ENCODE measurements at places on chromosomes 1 and 21.

- peak; percentile 55 for DNase-seq
These were observed 36.1 kb downstream of the PEX14 start for GRCh38 chr1:10510520-10511493.

GRCh38 chr1:231776010-231776756 is 149.6 kb downstream of the DISC1 start:
- no peak for DNase-seq

GRCh38 chr1:32741413-32742198 is 39.0 kb upstream of the SYNC start:
- DNase-seq, result no peak

- no peak for DNase-seq
These were observed 83.6 kb downstream of the SGIP1 start for GRCh38 chr1:66617362-66618184.

DNA sequence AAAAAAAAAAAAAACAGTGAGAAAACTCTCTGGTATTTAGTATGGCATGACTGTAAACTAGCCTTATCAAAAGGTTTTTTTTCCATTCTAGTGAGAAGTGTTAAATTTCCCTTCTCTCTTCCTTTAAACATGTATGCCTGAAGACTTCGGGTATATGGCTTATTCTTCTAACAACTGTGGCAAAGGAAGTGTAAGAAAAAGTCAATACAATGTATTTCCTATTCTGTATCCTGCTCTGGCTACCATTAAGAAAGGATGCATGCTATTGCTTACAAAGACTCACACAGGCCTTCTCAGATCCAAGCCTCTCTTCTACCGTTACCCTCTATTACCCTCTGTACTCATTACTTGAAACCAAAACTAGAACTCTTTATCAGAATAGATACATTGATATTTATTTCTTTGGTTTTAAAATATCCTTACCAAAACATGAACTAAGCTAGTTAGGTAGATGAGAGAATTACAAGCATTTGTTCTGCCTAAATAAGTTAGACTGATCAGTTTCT is 8.4 kb downstream of the CEPT1 start:
- no peak for DNase-seq

- DNase-seq, result no peak
These were observed 224.0 kb upstream of the SNX7 start for GRCh38 chr1:98437540-98437939.

DNA sequence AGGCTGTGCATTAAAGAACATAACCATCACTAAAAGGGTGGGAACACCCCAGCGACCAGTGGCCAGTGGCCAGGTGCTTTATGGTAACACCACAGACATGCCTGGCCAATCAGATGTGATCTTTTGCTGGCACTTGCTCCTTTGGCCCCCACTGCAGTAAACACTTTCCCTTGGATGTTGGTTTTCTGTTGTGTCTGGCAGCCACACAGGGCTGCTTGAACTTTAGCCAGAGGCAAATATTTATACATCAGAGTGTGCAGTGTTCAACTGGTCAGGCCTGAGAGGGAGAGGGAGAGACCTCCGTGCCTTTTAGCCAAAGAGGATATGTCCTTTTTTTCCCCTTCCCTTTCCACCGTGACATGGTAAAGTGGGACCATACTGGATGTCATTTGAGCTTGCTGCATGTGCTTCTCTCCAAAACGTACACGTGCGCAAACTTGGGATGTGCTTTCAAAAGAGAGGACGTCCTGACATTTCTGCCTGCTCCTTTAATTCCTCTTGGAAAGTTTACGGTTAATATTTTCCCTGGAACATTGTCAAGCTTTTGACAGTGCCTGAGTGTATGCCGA is 101.2 kb downstream of the NFIA start:
- DNase-seq, result no peak

DNA sequence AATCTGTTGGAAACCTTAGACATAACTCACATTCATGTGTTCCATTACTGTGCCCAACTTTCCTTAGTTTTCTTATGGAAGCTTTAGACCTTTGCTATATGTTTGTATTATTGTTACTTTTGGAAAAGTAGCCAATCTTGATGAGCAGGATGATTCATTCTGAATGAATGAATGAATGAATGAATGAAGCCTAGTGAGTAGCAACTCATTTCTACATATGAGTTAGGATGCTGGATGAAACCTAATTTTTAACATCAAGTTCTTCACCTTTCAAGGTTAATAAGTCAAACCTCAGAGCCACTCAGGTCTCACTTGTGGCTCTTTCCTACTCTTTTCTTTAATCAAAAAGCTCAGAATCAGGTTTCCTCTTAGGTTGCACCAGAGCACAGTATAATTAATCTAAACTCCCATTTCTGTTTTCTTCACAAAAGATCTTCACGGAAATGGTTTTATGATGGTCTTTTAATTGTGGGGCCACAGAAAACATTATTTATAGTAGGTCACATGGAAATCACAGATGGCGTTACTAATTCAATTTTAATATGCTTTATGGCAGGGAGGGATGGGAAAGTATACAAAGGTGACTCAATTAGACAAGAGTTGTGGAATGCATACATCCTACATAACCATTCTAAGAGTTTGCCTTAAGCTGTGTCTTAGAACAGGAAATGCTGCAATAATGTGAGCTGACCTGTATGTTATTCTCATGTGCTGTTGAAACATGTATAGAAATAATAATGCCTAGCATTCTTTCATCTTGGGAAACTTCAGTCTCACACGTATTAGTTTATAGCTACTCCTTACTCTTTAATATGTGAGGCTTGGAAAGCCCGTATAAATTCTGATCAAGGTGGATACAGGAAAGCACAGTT is 4.5 kb upstream of the DDX59 start:
- DNase-seq, result no peak

DNA sequence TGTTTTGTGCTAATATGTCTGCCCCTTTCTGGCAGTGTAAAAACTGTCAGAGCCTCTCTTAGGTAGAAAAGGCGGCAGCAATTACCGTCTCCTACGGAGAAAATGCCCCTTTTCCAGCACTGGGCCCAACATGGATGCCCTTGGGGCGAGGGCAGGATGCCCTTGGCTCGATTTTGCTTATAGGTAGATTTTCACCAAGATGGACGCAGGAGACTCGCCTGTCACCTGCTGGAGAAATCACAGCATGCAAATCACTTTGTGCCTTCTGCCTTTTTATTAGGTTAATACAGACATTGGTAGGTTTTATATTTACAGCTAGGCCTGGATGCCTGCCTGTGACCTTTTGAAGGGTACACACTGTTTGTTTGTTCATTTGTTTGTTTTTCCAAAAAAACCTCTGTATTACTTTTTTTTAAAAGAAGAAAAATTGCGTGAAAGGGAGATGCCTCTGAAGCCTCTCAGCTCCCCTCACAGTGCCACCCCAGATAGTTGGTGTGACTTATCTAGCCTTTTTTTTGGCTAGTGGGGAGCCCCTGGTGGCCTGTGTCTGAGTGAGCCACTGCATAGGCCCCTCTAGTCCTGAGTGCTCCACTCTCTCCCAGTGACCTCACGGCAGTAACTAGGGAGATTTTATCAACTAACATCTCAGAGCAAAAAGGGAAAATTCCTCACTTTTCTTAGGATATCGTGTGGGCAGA is 2.5 kb downstream of the ATP1B1 start:
- no peak for DNase-seq

DNA sequence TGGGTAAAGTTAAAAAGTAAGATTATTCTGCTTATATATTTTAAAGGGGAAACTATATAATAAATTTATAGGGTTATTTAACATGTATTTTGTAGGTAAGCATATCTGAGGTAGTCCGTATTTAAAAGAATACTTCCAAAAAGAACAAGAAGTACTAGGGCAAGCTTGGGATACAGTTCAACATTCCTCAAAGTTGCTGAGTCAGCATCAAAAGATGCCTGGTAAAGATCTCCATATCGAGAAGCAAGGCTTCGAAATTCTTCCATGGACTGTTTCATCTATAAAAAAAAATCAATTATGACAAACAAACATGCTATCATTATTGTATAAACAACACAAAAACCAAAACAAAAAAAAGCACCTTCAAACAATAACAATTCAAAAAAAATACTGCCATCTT is 67.7 kb downstream of the INTS7 start:
- DNase-seq, result no peak

DNA sequence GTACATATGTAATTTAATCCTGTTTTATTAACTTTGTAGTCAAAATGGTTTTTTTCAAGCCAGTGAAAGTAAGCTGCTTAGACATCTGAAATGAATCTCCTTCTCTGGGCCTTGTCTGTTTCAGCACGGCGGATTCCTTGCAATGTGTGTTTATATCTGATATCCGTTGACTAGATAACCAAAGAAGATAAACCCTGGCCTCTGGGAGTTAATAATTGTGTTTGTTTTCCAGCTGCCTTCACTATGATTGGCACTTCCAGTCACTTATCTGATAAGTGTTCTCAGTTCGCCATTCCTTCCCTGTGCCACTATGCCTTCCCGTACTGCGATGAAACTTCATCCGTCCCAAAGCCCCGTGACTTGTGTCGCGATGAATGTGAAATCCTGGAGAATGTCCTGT is 63.5 kb upstream of the UBE2U start:
- no peak for DNase-seq

GRCh38 chr1:226424221-226425003 is 16.5 kb upstream of the PARP1 start:
- DNase-seq, result no peak

DNA sequence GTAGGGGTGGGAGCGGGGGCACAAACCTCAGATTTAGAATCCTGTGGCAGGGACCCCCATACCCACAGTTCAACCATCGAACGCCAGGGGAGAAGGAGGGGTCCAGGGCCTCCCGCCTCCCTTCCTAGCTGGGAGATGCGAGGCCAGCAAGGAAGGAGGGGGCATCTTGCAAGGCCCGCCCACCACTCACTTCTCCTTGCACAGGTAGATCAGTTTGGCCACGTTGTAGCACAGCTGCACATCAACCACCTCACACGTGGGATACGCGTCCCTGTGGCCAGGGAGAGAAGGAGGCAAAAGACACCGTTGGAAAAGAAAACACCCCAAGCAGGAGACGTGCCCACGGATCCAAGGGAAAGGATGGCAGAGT is 19.6 kb downstream of the TMEM63A start:
- DNase-seq, result no peak

- DNase-seq, result no peak
These were observed 6.5 kb upstream of the GLRX2 start for GRCh38 chr1:193111641-193112090.

DNA sequence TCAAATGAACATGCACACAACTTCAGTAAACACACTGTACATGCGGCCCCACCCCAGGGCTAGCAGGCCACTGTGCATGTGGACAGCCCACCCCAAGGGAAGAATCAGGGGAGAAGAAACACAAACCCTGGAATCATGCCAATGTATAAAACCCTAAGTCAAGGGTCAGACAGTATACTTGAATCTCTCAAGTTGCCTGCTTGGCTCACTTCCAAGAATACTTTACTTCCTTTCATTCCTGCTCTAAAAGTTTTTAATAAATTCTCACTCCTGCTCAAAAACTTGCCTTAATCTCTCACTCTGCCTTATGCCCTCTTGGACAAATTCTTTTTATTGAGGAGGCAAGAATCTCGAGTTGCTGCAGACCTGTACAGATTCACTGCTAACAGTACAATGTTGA is 231.2 kb upstream of the CACYBP start:
- DNase-seq, result no peak

DNA sequence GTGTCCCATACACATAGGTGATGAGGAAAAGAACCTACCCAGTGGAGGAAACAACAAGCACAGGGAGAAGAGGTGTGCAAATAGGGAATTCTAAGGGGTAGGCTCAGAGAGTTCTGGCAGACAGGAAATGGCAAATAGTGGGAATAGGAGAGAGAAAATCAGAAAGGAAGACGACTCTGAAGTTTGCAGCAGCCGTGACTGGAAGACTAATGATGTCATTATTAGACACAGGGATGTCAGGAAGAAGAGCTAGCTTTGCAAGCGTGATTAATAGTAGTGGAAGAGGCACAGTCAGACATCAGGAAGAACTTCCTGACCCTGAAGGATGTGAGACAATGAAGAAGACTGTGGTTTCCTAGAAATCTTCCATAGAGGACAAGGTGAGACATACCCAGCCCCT is 21.1 kb downstream of the DLGAP3 start:
- no peak for DNase-seq
